Progenitor cell of endocrine pancreas (in vitro differentiated cells): ENCODE measurements at places on chromosomes 5 and 9.

DNA sequence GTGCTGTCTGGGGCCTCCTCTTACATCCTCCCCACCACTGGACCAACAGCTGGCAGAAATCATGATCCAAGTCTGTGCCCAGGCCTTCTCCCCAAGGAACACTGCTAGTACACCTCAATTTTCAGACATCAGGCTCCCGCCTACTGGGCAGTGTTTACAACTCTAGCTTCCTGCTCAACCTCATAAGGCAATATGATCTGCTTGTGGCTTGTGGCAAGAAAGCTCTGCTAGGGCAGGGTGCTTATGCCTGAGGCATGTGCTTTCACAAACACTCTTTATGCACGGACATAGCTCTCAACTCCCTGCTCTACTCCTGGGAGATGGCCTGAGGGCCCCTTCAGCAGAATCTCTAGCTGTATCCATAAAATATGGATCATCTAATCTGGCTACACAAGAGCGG, 32.5 kb downstream of the SH3TC2 start:
- DNase-seq = no peak

DNA sequence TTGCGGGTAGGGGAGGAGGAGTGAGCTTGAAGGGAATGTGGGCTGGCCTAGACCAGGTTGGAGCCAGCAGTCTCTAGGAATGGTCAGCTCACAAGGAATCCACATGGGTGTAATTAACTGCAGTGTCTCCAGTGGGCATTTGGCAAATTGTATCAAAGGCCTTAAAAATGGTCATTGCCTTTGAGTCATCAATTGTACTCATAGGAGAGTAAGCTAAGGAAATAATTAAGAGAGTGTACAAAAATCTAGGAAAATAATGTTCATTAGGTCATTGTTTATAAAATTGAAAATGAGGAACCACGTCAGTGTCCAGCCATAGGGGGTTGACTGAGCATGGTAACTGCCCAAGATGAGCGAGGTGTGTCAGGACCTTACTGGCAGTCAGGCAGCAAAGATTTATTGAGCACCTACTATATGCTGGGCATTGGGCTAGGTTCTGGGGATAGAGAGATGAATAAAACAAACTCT, 29.8 kb upstream of the RPL26L1 start:
- no peak for DNase-seq

DNA sequence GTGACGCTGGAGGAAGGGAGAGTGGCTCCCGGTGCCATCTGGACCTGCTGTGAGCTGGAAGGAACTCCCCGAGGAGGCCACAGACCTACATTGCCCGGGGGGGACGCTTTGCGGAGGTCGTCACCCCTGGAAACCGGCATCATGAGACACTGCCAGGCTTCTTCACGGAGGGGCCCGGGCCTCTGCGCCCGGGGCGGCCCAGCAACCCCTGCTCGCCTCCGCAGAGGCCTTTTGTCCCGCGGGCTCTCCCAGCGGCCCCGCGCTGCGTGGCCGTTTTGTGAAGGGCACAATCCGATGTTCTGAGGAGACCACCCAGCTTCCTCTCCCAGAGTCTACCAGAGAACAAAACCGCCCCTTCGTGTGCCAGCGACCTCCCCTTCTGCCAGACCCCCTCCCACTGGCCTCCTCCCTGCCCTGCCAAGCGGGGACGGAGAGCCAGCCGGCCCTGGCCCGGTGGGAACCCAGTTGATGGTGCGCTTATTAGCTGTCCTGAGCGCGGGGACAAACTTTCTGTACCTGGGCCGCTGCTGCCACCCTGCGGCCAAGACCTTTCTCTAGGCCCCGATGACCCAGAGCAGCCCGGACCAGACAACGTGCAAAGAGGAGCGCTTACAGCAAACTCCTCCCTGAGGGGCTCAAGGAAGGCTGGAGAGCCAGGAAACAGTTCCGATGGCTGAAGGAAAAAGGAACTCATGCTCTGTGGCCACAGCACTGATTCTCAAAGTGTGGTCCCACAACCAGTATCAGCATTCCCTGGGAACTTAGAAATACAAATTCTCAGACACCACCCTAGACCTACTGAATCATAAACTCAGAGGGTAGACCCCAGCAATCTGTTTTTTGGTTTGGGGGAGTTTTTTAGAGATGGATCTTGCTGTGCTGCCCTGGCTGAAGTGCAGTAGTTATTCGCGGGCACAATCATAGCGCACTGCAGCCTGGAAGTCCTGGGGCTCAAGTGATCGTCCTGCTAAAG, 86.7 kb downstream of the SLC1A3 start:
- DNase-seq = peak; percentile 68

DNA sequence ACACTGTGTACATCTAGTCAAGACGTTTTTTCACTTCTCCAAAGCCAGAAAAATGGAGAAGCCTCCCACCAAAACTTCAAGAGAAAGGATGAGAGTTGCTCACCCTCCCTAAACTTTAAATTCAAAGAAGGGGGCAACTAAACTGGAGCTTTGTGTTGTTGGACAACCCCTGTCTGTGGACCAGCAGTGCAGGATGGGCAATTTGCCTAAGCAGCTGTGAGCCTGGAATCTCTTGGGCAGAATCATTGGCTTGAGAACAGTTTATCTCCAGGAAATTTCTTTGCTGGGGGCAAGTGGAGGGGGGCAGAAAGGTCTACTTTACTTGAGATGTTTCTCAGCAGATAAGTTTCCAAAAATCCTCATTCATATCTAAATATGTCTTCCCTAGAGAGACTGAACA, 151.8 kb downstream of the MUSK start:
- DNase-seq = no peak

DNA sequence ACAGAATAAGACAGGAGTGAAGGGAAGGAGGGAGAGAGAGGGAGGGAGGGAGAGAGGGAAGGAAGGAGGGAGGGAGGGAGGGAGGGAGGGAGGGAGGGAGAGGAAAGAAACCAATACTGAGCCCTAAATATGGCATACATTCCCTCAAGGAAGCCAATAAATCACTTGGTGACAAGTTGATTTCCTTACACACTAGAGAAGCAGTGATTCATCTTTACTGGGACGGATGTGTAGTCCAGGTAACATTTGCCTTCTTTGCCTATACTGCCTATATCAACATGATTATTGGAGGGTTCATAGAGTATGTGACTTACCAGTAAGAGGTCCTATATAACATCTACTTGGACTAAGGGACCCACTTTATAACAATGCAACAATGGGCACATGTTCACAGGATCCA, 83.2 kb downstream of the TRIM36 start:
- DNase-seq = no peak

DNA sequence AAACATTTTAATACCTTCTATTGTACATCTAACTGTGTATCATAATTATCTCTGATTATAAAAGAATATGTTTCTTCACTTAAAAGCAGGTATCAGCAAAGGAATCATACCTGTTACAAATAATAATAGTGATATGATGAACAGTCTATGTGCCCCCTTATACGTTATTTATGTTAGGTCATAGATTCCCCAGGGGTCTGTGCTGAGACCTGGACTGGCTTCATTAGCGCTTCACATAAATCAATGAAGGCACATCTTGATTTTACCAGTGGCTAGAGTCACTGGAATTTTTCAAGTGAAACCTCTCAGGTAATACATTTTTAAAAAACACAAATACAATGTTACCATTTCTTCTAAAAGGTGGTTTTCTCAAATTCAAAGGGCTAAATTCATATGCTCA, 275.2 kb downstream of the BNC2 start:
- no peak for DNase-seq

DNA sequence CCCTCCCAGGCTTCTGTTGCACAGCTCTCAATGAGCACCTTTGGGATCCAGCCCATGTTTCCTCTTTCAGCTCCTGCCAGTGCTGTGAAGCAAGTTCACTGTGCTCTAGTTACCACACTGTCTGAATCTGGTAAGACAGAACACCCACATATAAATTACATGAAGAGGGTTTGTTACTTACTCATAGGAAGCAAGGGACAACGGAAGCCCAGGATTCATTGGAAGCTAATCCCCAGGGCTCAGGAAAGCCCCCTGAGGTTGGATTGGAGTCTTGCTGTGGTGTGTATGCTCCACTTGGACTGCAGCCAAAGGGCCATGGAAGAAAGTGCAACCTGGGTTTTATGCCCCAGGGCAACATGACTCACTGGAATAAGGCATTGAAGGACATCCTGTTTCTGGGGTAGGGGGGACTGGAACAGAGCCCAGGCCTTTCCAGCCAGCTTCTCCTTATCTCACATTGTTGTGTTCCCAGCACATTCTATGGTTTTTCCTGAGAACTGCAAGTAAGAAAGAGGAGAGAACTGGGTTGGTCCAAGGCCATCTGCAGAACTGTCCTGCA, 15.6 kb upstream of the CLK4 start:
- no peak for DNase-seq

GRCh38 chr5:84597904-84598303, 213.2 kb upstream of the EDIL3 start:
- DNase-seq = no peak

GRCh38 chr9:125407974-125408900, 146.6 kb downstream of the GAPVD1 start:
- DNase-seq = peak; percentile 80
